ENCODE measurements at places on chromosomes 5 and 9.

GRCh38 chr5:68405026-68405684 lies 189.6 kb downstream of the PIK3R1 start:
- DNase-seq, result no peak

DNA sequence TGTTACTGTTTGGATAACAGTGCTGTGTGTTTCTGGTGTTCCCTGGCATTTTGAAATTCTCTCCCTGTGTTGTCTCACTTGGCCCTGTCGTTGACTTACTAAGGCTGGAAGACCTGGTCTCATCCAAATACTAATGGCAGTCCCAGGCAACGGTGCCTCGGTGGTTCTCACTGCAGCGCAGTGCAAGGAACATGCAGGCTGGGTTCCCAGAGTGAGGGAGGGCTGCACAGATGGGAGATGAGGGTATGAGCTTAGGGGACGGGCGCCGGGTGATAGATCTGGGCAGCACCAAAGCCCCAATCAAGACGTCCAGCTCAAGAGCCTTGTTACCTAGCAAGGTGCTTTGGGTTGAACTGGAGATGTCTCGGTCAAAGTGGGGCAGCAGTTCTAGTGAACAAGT lies 11.0 kb downstream of the CCT5 start:
- no peak for DNase-seq

DNA sequence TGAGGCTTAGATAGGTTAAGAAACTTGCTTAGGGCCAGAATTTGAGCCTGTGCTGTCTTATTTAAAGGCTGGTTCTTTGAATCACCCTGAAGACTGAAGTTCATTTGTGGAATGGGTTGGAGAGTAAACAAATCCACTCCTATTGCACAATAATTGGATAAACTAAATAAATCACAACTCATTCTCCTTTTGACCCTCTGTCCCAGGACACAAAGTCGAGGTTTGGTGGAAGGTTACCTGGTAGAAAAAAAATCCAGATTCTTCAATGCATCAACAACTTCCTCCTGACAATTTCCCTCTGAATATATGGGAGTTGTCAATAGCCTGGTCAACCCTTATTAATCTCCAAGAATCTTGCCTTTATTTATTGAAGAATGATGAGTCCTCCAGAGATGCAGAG lies 28.9 kb downstream of the TBC1D2 start:
- DNase-seq, result no peak

DNA sequence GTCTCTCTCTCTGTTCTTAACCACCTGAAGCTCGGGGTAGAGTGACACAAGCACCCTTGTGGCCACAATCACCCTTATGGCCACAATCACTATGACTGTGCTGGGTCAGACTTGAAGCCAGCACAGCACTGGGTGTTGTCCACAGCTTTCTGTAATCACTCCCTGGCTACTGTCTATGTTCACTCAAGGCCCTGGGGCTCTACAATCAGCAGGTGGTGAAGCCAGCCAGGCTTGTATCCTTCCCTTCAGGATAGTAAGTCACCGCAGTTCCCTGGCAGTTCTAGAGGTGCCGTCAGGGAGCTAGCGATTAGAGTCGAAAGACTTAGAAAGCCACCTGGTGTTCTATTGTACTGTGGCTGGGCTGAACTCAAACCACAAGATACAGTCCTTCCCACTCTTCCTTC lies 44.2 kb downstream of the GDA start:
- no peak for DNase-seq

GRCh38 chr9:21070171-21070571 lies 7.6 kb downstream of the IFNB1 start:
- no peak for DNase-seq

DNA sequence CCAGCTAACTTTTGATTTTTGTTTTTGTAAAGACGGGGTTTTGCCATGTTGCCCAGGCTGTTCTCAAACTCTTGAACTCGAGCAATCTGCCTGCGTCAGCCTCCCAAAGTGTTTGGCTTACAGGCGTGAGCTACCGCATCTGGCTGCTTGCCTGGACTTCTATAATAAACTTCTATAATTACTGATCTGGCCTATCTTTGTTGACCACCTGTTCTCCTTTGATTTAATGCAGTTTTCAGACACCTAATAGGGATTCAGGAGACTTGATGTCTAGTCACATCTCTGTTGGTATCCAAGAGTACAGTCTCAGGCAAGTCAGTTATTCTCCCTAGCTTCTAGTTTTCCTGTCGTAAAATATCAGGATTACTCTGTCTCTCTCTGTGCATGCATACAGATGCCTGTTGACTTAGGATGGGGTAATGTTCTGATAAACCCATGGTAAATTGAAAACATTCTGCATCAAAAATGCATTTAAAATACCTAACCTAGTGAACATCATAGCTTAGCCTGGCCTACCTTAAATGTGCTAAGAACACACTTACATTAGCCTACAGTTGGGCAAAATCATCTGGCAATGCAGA lies 51.5 kb upstream of the NR3C1 start:
- DNase-seq, result no peak

GRCh38 chr9:125564631-125565030 lies 142.4 kb downstream of the MAPKAP1 start:
- DNase-seq, result no peak

GRCh38 chr9:88551546-88552137 lies 16.7 kb downstream of the NXNL2 start:
- DNase-seq, result no peak

- no peak for DNase-seq
These were observed 114.1 kb upstream of the LPCAT1 start for GRCh38 chr5:1637639-1638481.

DNA sequence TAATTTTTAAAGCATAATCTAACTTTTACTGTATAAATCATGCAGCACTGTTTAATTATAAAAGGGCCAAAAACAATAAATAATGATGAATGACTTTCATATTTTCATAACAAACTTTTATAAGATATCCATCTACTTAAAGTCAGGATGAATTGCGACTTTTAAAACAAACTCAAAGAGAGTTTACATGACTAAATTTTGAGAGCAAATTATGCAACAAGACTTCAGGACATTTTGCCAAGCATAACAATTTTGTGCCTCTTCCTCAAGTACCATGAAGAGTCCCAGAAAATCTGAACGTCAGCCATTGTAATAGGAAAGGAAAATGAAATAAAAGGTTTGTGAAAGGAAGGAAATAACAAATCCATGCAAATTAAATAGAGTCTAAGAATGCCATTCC lies 24.4 kb downstream of the ERAP1 start:
- DNase-seq, result no peak

DNA sequence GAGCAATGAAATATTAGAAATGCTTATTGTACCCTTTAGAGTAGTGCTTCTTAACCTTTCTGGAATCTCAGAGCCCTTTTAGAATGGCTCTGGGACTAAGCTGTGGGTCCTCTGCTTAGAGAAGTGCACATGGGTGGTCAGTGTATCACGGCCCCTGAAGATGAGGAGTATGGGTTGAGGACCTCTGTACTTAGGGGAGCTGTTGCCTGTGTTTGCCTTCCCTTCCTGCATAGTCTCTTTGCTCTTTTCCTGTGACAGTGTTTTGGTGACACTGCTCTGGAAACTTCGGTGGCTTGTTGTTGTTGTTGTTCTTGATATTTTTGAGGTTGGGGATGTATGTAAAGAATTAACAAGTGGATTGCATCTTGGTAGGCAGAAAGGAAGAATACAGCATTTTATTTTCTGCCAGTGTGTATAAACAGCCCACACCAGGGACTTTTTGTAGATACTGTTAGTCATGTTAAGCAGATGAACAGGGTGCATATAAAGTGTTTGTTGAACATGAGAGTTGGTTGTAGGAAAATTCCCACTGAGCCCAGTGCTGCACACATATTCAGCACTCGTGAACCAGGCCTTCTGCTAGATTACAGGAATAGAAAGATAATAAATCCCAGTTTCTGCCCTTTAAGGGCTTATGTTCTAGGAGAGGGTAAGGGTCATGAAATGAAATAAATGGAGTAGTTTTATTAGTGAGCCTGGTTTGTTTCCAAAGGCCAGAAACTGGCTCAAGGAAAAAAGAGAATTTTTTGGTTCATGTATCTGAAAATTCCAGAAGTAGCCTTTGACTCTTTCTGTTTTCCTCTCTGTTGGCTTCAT lies 199.7 kb downstream of the ARHGAP26 start:
- DNase-seq, result no peak

DNA sequence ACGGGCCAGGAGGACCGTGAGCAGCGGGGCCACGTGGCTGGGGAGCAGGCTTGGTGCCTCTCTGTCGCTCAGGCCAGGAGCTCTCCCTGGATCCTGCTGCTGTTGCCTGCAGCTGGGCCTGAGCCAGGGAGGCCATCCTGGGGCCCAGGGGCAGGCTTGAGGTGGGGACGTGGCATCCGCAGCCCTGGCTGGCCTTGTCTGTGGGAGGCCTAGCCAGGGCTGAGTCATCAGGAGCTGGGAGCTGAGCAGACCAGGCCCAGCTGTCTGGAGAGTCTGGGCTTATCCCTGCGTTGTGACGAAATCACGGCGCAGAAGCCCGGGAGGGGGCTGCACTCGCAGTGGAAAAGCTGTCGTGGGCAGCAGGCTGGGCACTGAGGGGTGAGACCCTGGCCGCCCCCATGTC lies 138.8 kb upstream of the COL5A1 start:
- DNase-seq, result no peak

DNA sequence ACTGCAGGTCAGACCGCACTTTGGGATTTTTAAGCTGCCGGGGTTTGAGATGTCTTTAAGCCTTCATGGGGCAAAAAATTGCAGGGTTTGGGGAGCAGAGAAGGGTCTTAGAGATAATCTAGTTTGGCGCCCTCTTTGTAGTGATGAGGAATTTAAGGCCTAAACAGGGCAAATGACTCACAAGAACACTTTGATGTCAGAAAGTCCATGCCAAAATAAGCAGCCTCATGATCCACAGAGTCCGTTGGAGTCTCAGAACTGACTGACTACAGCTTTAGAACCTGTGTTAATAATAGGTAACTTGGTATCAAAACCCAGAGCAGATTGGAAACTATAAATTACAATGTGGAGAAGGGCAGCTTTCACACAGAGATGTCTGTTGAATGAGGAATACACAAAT lies 35.9 kb upstream of the PTGS1 start:
- no peak for DNase-seq

DNA sequence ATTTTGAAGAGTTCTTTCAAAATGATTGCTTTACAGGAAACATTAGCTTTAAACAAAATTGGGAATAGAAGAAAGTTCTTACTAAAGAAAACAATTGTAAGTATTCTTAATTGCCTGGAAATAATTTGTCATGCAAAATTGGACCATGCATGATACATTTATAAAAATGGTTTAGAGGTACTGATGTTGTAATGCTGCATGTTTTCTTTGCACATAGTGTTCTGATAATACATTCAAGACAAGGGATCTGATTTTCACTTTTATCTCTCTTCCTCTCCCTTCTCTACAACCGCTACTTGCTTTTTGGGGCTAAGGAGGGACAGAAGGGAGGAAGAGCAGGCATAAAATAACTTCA lies 211.6 kb upstream of the MPDZ start:
- no peak for DNase-seq

DNA sequence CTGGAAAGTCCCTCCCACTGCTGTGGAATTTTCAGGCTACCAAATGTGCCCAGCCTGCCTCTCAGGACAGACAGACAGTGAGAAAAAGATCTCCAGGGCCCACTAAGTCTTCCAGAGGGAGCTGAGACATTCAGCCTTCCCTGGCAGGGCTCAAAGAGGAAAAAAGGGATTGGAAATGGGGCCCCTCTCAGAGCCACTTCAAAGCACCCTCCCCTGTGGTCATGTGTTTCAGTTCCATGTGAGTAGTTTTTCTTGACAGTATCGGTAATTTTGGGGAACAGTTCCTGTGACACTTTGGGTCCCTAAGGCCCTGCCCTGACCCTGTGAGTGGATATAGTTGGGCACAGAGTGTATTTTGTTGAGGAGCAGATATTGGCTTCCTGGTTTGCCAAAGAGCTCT lies 25.0 kb downstream of the LARP1 start:
- no peak for DNase-seq
